ENCODE measurements at places on chromosomes 3 and 15.

DNA sequence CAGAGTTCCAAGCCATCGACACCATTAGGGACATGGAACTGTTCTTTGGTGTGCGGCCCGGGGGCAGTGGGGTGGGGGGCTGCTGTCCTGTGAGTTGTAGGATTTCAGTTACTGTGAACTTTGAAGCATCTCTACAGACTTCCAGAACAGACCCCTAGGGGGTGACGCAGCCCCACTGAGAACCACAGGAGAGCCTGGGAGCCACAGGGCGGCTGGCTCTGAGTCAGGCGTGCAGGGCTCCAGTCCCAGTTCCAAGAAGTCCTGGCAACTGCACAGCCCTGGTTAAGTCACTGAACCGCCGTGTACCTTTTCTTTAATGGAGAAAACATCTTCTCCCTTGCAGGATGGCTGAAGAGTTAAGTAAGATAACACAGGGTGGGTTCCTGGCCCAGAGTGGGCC is 23.5 kb upstream of the LRTM1 start:
- no peak for DNase-seq

- DNase-seq = no peak
Observed at GRCh38 chr3:116129187-116129946, 315.9 kb downstream of the LSAMP start.

- DNase-seq = no peak
Observed at GRCh38 chr15:55909036-55909811, 84.2 kb downstream of the NEDD4 start.

- no peak for DNase-seq
Observed at GRCh38 chr3:126523745-126524428, at the start of gene CHST13. Gene CHST13, plus strand, starts transcription at chr3:126524155. Its CDS starts 178 bp downstream, at chr3:126524333.

DNA sequence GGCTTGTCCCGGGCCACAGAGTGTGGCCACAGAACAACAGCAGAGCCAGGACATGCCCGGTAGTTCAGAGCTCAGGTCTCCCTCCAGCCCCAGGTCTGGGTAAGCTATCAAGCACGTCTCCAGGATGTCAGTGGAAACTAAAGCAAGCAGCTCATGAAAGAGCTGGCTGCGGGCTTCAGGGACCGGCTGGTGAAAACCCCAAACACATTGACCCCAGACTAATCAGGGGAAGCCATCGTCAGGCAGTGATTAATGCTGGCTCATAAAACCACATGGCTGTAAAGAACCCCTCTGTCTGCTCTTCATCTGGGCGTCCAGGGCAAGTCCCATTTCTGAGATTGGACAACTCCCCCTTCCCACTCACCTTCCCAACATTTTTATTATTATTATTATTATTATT is 37.8 kb downstream of the LMCD1 start:
- DNase-seq = no peak

GRCh38 chr15:81536356-81536755 is 162.3 kb upstream of the TMC3 start:
- DNase-seq = no peak

- peak; percentile 70 for DNase-seq
Observed at GRCh38 chr3:46280105-46280797, 38.0 kb downstream of the CCR3 start.

- no peak for DNase-seq
Observed at GRCh38 chr15:75483961-75484360, 32.5 kb upstream of the SIN3A start.

- DNase-seq = peak; percentile 89
Observed at GRCh38 chr15:74799856-74800558, 12.6 kb upstream of the LMAN1L start.

- no peak for DNase-seq
Observed at GRCh38 chr15:40246496-40247280, 7.8 kb downstream of the PAK6 start.

- no peak for DNase-seq
Observed at GRCh38 chr3:89584398-89584797, 477.0 kb downstream of the EPHA3 start.

DNA sequence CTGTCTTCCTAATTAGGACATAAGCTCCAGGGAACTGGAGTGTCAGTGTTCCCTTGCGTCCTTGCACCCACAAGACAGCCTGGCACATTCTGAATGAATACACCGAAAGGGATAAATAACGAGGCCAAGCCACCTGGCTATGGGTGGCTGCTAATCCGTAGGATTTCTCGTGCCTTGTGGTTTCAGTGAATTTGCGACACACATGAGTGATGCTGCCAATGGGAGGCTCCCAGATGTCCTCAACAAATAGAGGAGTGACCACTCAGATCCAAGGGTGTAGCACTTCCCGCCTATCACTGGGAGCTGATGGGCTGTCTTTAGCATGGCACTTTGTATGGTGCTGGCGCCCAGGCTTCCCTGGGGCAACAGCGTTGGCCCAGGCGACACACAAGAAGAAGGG is 43.4 kb downstream of the APBA2 start:
- DNase-seq = no peak

- no peak for DNase-seq
Observed at GRCh38 chr3:51813539-51813938, 34.5 kb upstream of the IQCF6 start.

- no peak for DNase-seq
Observed at GRCh38 chr3:44682182-44682896, 30.1 kb upstream of the ZNF502 start.

GRCh38 chr3:170033489-170033888 is 4.3 kb upstream of the GPR160 start:
- DNase-seq = peak; percentile 71

- no peak for DNase-seq
Observed at GRCh38 chr15:68349151-68349550, 71.6 kb downstream of the FEM1B start.

DNA sequence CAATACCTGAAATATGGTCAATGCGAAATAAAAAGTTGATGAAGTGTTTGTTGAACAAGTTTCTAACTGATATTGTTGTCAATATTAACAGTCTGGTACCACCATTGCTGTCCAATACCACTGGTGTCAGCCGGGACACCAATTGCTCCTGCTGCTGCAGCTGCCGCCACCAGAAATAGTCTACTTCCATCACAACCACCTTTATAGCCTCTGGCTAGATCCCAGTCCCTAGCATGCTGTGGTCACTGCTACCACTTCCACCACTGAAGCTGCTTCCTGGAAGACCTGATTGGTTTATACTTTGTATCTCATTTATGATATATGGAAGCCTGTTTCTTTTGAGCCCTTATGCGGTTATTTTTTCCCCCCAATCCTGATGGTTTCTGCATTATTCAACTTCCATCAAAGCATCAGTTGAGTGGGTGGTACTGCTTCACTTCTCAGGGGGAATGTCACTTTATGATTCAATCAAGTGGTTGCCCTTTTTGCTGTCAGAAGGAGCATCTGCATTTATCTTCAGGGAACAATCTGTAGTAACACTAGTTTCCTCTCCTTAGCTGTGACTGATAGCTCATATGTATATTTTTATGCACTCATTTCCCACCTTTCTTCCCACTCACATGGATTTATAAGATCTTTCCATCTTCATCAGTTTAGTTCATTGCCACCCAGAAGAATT is 11.7 kb downstream of the LNP1 start:
- no peak for DNase-seq

GRCh38 chr3:57062101-57062631 is 1.7 kb downstream of the SPATA12 start:
- DNase-seq = no peak

GRCh38 chr3:128590948-128591347 is 59.7 kb downstream of the RPN1 start:
- DNase-seq = no peak

DNA sequence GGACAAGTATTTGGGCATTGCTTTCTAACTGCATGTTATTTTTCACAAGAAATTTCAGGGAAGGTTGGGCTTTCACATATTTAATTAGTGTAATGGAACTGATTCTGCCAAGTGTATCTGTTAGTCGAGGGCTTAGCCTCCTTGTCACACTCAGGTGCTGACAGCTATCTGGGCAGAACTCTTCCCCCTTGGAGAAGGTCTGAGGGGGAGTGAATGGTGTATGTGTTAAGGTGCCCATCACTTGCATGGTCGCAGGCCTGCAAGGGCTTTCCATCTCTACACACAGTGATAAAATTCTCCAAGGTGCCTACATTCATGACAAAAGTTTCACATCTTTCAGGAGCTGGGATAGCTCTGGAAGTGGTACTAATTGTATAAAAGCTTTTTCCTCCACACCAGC is 97.6 kb upstream of the ICE2 start:
- DNase-seq = no peak

DNA sequence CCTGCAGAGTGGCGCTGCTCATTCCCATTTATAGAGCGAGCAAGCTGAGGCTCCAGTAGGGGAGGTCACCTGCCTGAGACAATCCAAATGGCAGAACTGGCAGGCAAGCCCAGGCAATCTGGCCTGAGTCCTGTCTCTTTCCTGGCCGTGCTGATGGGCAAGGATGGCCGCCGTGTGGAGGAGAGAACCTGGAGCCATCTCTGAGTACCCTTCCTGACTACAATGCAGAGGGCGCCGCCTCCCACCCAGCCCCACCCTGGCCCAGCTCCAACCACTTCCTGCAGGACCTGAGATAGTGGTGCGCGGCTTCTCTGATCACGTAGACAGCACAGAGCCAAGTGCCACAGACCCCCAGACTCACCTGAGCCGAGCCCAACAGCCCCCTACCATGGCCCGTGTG is 7.0 kb downstream of the TLR9 start:
- peak; percentile 71 for DNase-seq

DNA sequence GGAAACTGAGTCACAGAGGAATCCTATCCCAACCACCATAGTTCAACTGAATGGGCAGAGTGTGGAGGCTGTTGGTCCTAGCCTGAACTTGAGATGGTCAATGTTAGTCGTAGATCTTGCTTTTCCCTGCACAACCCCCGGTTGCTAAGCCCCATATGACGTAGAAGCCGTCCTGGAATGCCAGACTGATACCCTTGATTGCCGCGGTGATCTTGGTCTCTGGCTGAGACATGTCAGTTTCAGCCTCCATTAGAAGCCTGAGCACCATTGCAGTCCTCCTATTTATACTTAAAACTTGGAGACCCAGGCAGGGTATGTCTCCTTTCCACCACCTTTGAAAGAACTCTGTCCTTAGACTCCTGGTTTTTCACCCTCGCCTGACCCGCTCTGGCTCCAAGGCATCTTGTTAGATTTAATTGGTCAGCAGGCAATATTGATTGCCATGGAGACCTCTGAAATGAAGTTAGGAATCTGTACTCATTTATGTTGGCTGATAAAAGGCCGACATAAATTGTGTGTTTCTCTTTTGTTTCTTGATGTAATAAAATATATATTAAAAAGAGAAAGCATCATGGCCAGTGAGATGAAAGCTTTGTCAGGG is 53.4 kb downstream of the RPLP1 start:
- DNase-seq = no peak

GRCh38 chr3:129992781-129993180 is 18.3 kb downstream of the TRH start:
- no peak for DNase-seq

- no peak for DNase-seq
Observed at GRCh38 chr3:69255928-69256327, 130.0 kb downstream of the FRMD4B start.

GRCh38 chr3:19348941-19349564 is 200.7 kb downstream of the KCNH8 start:
- DNase-seq = no peak

DNA sequence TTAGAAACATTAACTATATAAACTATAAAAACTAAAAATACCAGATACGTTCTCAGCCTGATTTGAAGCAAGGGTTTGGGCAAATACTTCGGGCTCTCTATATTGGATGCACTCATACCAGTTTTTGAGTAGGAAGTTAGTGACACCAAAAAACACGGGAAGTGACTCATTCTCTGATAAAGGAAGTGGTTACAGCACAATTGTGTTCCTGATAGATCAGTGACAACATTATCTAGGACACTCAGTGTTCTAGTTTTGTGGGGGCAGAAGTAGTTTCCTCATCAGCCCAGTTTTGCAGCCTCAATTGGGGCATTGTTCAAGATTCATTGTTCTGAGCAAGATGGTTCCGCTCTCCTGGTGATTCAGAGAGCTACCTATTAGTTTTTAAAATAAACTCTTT is 469.6 kb upstream of the DPPA4 start:
- peak; percentile 41 for DNase-seq

DNA sequence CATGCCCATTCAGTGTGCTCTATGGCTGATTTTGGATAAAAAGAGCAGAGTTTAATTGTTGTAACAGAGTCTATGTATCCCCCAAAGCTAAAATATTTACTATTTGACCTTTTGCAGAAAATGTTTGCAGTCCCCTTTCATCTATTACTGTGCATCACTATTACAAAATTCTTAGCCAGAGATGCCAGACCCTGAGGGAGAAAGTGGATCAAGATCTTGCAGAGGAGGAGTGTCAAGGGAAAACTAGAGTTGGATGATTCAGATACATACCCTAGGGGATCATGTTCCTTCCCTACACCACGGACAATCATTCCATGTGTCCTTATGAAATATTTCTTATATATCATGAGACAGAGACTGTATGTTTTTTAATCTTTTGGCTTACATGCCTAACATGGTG is 68.6 kb upstream of the TPRG1 start:
- no peak for DNase-seq

DNA sequence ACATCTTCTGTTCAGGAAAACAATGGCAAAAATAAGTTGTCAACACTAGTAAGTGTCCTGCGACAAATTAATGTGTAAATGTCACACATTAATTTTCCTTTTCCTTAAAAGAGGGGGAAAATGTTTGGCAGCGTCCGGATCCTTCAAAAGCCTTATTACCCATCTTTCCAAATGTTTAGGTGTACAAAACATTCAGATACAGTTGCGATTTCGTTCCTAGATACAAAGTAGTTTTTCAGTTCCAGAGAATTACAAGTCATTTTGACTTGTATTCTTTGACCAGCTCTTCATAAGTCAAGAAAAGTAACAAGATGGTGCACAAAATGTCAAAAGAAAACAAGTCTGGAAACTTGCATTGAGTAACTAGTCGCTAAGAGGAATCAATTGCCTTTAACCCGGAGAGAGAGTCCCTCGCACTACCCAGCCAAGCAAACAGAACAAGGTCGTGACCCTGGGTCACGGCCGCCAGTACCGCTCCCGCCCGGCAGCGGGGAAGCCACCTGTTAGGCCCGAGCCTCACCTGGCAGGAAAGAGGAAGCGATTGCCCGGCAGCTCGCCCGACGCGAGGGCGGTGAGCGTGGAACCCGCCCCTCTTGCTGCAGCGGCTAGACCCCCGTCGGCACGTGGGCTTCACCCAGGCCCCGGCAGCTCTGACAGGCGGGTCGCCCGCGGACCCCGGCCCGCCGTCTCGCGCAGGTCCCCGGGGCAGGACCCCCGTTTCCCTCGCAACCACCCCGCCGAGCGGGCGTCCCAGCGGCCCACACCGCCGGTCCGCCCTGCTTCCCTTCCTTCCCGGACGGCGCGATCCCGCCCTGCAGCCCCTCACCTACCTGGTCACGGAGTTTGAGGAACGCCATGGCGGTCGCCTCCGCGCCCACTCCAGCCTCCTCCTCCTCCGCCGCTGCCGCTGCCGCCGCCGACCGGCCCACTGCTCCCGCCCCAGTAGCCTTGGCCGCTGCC is 61.0 kb upstream of the ANKRD28 start:
- peak; percentile 71 for DNase-seq

GRCh38 chr3:148883163-148883562 is 18.1 kb downstream of the CPA3 start:
- no peak for DNase-seq

- DNase-seq = no peak
Observed at GRCh38 chr3:138846262-138846791, 11.6 kb upstream of the PIK3CB start.
